ENCODE measurements at places on chromosomes 3 and 15. TPM values are rescaled to one million over a fixed set of nuclear protein-coding genes. Genes with fewer than 3 reads are reported as not detected.

The MNS1 gene
- 2.7 TPM for total RNA-seq

The RPUSD2 gene
- total RNA-seq, result 16.6 TPM

The GRIP2 gene
- total RNA-seq, result 1.7 TPM

The SH2D7 gene
- not detected for total RNA-seq

The HYAL1 gene
- 0.31 TPM for total RNA-seq

The GLDN gene
- total RNA-seq, result not detected

The THBS1 gene
- total RNA-seq, result 29.3 TPM

The EIF2B5 gene
- total RNA-seq, result 30.9 TPM

The PIF1 gene
- total RNA-seq, result 21.1 TPM

The ITPKA gene
- total RNA-seq, result 1.4 TPM

The DCLK3 gene
- not detected for total RNA-seq

Data from A549 treated with DMSO at 1 μM for 4 hours (cell line).